ENCODE measurements at places on chromosomes 2 and 18.

DNA sequence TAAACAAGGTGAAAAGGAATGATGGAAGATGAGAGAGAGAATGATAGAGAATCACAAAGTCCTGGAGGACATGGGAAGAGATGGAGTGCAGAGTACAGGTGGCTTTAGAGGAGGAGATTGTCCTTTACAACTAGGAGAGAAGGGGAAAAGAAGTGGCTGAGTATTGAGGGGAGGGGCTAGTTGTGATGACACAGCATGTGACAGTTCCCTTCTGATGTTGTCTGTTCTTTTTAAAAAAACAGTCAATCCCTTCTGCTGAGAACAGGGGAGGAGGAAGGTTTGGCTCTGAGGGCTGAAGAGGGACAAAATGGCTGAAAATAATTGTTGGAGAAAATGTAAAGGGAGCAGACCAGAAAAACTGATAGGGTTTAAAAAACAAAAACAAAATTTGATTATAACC, 44.0 kb downstream of the STEAP3 start:
- DNase-seq, result no peak

DNA sequence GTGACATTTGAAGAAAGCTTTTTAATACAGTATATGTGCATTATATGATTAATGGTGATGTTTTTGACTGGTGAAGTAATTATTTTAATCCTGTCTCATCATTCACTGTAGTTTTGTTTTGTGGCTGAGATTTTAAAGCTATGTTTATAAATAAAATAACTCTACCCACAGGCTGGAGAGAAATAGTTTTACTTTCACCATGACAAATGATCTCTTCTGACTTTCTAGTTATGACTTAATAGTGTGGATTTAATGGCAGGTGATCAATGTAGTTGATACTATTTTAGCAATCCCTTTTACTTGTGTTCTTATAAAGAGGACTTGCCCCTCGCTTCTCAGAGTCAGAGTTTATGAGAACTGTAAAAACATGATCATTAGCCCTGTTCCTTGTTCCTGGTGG, 289.5 kb upstream of the SIX3 start:
- DNase-seq, result no peak

DNA sequence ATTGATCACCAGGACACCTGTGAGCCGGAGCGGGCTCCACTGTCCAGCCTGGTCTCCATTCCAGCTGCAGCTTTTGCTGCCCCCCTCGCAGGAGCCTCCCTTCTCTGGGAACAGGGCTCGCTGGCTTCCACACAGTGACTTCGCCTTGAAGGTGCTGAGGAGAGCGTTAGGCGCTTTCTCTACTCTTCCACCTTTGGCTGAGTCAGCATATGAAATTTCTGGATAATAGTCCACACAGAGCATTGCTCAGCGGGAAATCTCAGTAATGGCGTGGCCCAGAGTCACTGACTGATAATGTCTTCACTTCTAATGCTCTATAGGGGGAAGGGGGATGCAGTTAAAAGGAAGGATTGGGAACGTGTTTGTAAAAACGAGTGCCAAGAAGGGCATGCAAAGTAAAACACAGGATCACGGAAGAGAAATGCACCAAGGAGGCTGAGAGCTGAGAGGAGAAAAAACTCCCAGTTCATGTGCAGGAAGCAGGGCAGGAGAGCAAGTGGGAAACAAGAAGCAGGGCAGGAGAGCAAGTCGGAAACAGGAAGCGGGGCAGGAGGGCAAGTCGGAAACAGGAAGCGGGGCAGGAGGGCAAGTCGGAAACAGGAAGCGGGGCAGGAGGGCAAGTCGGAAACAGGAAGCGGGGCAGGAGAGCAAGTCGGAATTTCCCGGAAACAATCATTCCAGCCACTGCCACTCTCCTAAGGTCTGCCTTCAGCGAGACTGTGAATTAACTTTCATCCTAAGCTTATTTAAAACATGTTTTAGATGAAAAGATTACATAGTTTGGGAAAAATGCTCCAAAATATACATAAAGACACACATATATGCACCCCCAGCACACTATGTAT, 77.7 kb downstream of the MYT1L start:
- DNase-seq, result no peak

- DNase-seq, result no peak
Measured at GRCh38 chr2:128558895-128559532, 240.3 kb upstream of the HS6ST1 start.

DNA sequence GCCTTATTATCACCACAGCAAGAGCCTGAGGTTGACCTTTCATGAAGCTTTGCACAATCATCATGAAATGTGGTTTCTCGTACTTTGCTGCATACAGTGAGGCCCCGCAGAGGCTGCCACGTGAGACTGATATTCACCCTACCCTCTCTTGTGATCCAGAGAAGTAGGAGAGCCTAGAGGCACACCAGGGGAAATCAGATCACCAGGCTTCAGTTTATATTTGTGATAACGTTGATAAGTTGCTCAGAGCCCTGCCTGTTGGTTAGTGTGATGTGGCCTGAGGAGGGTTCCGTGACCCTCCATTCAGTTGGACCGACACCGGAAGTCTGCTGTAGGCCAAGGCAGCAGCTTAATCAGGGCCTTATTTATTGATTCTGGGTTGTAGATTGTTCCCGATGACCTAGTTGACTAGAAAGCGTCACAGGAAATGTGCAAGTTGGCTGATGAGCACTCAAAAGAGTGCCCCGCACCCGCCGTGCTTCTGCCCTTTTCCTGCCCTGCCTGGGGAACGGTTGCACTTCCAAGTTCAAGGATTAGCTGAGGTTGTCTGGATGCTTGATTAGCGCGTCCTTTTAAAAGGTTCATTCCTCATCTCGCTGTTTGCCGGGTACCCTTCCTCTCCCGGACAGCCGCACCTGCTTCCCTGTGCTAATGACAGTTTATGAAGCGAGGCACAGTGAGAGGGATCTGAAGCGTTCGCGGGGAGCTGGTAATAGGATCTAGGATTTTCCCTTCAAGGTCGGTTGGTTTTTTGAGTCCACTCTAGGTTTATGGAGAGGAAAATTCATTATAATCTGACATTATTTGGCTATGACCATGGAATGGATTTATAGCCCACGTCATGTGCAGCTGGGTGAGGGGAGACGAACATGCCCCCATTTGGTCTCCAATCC, 146.4 kb downstream of the SH3RF3 start:
- DNase-seq, result no peak

GRCh38 chr2:29249666-29250253, 134.5 kb downstream of the CLIP4 start:
- no peak for DNase-seq

GRCh38 chr18:9049495-9049809, 53.0 kb upstream of the NDUFV2 start:
- DNase-seq, result no peak

GRCh38 chr2:239936838-239937581, 88.1 kb downstream of the NDUFA10 start:
- no peak for DNase-seq

DNA sequence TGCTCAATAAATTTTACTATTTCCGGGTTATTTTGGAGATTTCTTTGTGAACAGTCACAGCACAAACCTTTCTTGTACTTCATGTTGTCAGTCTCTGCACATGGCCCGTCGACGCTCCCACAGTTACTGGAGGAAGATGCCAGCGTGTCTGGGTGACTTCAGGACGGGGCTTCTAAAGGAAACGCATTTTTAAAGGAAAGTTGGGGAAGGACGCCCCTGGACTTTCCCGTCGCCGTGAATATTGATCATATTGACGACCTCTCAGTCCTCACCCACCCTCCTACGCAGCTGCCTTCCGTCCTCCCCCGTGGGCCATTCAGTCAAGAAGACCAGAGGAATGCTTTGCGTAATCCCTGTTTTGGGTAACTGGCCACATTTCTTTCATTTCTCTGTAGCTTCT, 71.1 kb upstream of the SNTG2 start:
- no peak for DNase-seq

DNA sequence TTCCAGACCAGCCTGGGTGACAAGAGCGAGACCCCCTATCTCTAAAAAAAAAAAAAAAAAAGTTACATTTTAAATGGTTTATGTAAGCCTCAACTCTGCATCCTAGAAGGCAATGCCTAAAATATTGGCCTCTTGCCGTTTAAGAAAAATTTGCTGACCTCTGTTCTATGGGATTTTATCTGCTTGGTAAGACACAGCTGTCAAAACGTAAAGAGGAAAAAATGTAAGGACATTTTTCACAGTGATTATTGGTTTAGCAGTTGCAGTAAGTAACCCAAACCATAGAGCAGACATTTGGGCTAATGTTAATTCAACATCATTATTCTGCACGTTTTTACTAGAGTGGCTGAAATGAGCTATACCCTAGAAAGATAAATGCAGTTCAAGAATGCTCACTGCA, 14.4 kb upstream of the E2F6 start:
- no peak for DNase-seq

DNA sequence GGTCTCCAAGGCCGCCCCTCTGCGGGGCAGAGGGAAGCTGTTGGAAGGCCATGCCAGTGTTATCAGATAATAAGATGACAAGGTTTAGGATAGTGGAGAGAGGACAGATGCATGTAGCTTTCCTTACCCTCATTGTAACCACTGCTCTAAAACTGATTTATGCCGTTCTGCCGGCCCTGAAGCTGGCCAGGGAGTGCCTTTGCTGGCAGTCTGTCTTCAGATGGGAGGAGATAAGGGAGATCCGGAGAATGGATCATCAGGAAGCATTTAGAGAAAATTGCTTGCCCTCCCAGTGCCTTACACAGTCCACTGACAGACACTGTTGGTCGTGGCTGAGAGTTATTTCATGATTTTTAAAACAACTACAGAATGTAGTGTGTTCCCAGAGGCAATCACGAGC, 35.4 kb upstream of the MYO3B start:
- DNase-seq, result no peak

GRCh38 chr2:168035458-168035857, 211.9 kb downstream of the STK39 start:
- no peak for DNase-seq

- no peak for DNase-seq
Measured at GRCh38 chr2:38159597-38159996, 83.6 kb upstream of the CYP1B1 start.

DNA sequence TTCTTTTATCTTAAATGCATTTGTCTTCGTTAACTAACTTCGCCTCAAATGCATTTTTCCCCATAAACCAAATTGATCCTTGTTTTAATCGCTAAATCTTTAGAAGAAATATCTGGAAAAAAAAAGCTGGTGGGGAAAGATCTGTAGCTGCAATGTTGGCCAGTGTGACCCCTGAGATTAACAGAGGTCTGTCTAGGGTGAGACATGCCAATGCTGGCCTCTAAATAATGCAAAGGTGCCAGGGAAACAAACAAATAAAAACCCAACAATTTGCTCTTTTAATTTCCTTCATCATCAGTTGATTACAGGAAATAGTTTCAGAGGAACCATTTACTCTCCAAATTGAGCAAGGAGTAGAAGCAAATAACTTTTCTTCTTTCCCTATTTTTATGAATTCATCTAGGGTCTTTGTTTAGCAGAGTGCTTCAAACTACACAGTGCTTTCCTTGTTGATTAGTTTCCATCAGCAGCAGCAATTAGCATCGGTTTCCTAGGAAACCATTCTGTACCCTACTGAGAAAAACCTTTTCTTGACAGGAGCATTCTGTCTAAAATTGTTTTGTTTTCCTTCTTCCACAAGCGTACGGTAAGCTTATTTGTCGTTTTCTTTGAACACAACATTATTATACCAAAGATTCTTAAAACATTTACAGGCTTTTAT, 100.5 kb upstream of the UNC80 start:
- no peak for DNase-seq

- DNase-seq, result no peak
Measured at GRCh38 chr2:72718876-72719275, 107.0 kb downstream of the EXOC6B start.

DNA sequence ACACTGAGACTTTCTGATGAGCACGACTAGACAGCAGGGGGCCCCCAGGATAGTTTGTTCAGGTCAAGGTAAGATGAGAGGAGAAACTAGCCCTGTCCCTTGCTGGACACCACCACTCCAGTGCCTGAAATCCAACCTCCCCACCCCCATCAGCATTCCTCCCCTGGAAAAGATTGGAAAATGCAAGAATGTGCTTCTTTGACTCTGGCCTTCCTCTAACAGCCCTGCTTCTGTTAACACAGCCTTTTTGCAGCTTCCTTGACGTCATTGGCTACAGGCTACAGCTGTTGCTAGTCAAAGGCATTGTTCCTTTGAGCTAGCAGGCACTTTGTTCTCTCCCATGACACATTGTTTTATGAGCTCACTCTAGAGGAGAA, 20.1 kb upstream of the LTBP1 start:
- no peak for DNase-seq

DNA sequence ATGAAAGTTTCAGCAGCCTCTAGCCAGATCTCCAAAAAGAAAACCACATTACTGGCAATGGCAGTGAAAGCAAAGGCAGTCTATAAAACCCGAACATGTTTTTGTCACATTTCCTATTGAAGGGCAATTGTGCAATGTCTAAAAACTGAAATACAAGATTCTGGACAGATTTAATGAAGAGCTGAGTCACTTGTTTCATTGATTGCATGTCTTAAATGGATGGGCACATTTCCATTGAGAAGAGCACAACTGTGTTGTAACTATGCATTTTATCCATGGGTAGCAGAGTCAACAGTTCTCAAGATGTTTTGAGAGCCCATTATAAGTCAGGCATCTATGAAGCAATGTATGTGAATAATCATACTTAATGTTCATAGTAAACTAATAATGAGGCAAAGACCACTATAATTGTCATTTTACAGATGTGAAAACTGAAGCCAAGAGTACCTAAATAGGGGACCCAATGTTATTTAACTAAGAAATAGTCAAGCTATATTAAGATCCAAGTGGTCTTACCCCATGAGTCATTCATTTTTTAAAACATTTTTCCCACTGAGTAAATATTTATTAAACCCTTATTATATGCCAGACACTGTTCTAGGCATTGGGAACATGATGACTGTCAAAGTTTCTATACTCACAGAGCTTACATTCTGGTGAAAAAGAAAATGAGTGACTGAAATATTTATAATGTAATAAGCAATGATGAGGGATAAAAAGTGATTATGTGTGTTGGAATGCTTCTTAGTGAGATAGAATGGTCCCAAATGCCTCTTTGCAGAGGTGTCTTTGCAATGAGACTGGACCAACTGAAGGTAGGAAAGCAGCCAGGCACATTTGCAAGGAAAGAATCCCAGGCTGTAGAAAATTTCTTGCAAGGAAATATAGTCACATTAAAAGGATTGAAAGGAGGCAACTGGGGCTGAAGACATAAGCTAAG, 818.9 kb upstream of the ACVR2A start:
- DNase-seq, result no peak

DNA sequence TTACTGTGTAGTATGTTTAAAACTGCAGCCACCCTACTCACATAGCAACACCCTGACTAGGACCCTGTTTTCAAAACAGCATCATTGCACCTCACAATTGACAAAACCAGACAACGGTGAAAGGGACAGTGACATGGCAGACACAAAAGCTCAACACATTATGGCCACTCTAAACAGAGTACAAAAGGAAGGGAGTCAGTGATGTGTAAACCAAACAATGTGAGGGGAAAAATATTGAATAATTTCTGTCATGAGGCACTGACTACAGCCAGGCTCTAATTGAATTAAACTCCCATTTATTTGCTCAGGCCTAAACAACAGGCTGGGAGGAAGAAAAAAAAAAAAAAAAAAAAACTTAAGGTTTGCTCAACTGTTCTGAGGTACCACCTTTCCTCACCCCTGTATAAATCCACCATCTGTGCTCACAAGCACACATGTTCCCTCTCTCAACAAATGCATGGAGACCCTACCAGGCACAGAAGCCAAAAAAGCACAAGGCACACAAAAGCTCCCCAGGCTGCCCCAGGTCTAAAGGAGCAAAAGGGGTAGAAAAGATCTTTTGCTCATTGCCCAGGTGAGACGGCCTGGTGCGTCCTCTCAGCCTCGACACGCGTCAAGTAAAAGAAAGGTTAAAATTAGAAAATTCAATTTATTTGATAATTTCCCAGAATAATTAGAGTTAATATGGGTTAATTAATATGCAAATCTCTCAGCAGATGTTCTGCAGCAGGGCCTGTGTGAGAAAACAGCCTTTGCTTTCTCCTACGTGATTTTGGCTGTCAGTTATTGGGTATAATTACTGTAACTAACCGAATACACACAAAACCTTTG, 80.9 kb downstream of the ZEB2 start:
- no peak for DNase-seq
